ENCODE measurements at places on chromosomes 6 and 20.
A peak's percentile ranks its signal among the peaks of the same experiment; 100 is the strongest.

GRCh38 chr6:26351544-26351953 is 13.4 kb upstream of the BTN3A2 start:
- DNase-seq, result no peak

DNA sequence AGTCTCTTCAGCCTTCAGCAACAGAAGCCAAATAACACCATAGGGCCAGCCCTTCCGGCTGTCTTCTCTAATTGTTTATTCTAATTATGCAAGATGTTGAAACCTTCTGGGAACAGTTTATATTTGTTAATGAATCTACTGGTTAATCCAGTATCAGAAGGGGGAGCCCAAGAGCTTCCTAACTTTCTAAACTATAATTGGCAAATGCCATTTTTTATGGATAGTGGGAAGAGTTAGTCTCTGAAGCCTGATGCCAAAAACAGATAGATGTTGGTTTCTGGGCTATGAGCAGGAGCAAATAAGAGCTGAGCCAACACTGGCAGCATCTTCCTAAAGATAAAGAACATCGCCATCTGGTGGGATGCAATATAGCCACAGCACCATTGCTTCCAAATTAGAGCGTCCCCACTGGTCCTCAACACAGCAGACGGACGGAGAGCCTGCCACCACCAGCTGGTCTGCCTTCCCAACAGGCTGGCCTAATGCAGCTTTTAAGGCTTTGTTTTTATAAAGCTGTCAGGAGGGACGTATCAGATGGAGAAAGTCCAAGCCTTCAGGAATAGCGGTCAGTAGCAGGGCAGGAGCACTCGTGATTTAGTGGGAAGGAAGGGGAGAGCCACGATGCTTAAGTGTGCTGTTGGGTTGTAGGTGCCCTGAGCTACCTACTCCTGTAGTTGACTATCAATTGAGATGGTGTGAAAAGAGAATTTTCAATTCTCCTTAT is 118.8 kb downstream of the RALGAPA2 start:
- DNase-seq, result peak; percentile 98

GRCh38 chr6:68087399-68088133 is 547.5 kb upstream of the ADGRB3 start:
- DNase-seq, result no peak

- DNase-seq, result no peak
Observed at GRCh38 chr6:74966712-74967111, 239.1 kb downstream of the COL12A1 start.

DNA sequence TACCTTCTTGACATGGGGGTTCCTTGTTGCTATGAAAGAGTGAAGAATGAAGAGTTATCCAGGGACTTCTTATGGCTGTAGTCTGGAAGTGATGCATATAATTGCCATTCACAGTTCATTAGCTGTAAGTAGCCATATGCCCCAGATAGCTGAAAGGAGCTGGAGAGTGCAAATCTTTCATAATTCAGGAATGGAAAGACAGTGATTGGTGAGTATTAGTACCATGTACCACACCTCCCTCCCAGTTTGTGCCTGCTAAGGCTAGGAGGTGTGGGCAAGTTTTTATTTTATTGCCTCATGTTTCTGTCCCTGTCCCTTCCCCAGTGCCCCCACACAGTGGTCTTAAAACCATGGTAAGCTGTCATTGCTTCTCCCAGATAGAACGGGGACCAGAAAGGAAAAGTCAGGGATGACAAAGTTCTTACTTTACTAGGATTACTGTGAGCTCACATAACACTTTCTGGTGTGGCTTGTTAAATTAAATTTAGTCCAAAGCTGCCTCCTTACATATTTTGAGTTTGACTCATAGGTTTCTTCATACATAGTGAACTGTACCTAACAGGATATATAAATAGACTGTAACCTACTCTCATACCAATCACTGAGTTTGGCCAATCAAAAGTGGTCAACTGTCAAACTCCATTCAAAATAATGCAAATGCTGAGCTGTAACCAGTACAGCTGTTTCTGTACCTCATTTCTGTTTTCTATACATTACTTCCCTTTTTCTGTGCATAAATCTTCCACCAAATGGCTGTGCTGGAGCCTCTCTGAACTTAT is 119.4 kb downstream of the RFPL4B start:
- DNase-seq, result peak; percentile 8

GRCh38 chr6:30219244-30219643 is 6.0 kb upstream of the TRIM26 start:
- DNase-seq, result peak; percentile 68

GRCh38 chr6:33839399-33840047 is 35.7 kb upstream of the MLN start:
- peak; percentile 92 for DNase-seq

Data from NCI-H524 (cell line).